ENCODE measurements at places on chromosomes 12 and 14.

DNA sequence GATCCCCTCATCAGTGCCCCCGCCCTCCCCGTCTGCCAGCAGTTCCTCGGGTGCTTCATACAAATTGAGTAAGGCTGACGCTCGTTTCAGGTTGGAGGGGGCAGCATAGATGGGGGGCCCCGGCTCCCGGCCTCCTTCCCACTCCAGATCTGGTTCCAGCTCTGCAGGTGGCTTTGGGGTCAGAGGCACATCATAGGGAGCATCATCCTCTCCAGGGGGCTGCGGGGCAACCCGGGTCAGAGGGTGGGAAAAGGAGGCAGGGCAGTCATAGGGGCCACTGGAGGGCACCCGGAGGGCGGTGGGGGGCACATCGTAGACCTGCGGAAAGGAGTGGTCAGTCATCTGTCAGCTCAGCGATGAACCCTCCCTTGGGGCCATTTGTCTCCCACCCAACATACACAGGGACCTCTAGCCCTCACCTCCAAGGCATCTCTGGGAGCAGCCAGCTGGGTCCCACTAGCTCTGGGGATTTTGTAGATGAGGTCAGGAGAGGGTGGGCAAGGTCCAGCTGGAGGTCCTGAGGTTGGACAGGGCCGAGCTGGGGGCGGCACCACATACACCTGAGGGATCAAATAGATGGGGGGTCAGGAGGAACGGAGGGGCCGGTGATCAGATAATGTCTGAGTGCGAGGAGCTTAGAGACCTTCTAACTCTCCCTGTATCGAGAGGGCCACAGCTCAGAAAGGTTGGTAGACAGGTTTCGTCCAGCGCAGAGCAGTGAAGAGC is 5.1 kb downstream of the EFS start:
- no peak for DNase-seq

DNA sequence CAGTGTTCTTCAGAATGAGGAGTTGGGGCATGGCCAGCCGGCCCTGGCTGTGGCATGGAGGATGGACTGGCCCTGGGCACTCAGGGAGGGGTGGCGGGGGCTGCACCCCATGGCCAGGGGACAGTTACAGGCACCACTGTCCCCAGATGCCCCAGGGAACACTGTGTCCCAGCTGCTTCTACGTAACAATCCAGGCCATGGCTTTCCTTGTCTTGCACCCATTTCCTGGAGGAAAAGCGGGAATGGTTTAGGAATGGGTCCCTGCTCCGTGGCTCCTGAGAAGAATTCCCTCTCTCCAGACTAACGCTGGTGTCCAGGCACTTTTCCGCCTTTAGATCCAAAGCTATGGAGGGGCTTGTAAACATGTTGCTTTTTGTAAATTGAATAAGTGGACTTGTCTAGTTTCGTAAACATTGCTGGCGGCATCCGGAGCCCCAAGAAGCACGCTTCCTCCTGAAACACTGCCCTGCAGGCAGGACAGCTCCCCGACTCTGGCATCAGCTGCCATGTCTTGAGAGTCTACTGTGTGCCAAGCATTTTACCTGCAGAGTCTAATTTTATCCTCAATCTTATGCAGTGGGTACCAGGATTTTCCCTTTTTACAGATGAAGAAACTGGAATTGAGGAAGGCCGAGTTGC is 238.3 kb downstream of the SLC41A2 start:
- DNase-seq, result no peak

DNA sequence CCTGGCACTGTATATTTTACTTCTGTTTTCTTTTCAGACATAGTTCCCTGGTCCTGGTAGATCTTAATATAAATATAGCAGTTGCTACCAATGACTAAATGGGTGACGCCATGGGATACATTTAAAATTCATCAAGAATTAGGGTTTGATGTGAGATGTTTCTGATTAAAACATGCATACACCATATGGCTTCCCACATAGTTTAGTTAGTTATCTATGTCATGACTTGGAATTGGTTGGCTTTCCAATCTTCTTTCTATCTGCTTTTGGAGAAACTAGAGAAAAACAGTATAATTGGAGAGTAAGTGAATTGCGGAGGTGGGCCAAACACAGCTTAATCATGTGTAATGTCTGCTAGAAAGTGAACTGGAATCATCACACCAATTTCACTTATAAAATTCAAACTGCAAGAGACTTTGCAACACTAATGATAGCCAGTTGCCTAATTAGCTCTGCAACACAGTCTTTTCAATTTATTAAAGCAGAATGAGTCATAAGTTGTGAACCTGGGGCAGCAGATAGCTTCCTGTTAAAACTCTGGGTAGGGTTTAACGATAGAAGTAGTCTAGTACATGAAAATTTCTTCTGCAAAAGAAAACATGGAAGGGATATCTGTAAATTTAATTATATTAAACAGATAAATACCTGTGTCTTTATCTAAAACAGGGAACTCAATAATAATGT is 295.2 kb downstream of the SLC16A7 start:
- DNase-seq, result no peak

DNA sequence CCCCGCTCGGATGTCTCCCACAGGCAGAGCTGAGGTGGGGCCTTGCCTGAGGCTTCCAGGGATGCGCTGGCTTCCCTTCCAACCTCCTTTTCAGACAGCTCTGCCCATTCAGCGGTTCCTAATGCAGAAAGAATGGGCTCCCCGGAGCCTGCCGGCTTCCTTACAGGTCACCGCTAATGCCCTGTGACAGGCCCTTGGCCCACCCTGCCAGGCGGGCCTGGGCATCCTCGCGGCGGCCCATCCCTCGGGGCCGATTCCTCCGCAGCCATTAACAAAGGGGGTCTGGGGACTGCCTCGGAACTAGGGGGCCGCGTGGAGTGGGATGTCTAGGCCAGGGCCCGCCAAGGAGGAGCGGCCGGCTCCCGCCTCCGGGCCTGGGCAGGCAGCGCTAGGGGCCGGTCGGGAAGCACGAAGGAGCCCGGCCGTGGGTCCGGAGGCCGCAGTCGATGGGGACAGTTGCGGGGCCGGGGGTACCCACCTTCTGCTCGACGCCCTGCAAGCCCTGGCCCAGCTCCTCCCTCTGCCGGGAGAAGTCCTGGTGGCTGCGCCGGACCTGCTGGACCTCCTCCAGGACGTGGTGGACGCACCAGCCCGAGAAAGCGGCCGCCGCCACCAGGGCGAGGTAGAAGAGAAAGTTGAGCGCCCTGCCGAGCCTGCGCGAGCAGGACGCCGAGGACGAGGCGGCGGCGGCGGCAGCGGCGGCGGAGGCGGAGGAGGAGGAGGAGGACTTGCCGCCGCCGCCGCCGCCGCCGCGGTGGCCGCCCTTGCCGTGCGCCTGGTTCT is 738 bp downstream of the CKAP4 start:
- peak; percentile 13 for DNase-seq

DNA sequence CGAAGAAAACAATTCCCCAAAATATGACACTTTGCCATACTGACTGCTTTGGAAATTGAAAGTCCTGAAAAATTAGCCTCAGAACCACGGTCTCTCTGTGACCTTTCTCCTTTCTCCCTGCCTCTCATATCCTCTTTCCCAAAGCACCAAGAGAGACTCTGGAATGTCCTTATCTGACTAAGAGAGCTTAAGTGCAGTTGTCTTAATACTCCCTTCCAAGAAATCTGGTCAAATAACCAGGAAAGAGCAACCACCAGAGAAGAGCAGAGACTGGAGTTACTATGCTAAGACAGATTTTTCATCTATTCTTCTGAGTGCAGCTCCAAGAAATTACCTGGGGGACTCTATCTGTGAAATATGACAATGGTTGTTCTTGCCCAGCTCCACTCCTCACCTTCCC is 10.5 kb upstream of the BTG1 start:
- DNase-seq, result no peak

- DNase-seq, result no peak
These were observed 14.3 kb downstream of the MCRS1 start for GRCh38 chr12:49553512-49554088.

Measured in nucleus accumbens (tissue), 56 donors.